ENCODE measurements at places on chromosomes 1 and 21.

- no peak for DNase-seq
Observed at GRCh38 chr1:109799445-109799844, 35.7 kb upstream of the EPS8L3 start.

- no peak for DNase-seq
Observed at GRCh38 chr1:99784809-99785255, 18.4 kb upstream of the FRRS1 start.

DNA sequence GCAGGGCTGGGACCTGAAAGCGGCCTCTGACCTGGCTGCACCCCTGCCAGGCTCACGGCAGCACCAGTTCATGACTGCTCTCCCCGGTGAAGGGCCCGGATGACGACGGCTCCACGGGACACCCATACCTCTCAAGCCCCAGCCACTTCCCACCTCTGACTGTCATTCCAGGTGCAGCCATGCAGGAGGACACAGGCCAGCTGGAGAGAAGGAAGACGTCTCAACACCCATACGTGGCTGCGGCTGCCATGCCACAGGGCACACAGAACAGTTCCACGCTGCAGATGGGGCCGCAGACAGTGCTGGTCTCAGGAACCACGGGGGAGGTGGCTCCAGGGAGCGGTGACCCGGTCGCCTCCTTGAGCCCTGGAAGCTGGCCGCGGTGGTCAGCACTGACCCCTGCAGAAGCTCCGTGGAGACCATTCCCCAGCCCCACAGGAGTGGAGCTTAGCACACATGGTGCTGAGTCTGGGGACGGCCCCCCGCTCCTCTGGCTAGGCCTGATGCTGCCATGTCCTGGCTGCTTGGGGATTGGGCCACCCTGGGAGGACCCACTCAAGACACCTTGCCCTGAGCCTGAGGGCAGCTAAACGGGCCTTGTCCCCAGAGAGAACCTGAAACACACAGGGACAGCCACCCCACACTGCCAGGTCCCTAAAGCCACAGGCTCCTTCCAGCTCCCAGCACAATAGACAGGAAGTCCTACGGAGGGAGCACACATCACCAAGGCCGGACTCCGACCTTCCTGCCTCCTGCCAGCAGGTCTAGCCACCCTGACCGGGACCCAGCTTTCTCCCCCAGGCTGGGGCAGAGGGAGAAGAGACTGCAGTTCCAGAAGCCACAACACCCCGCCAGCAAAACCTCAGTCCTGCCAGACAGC lies 8.6 kb downstream of the WNT9A start:
- DNase-seq, result no peak

DNA sequence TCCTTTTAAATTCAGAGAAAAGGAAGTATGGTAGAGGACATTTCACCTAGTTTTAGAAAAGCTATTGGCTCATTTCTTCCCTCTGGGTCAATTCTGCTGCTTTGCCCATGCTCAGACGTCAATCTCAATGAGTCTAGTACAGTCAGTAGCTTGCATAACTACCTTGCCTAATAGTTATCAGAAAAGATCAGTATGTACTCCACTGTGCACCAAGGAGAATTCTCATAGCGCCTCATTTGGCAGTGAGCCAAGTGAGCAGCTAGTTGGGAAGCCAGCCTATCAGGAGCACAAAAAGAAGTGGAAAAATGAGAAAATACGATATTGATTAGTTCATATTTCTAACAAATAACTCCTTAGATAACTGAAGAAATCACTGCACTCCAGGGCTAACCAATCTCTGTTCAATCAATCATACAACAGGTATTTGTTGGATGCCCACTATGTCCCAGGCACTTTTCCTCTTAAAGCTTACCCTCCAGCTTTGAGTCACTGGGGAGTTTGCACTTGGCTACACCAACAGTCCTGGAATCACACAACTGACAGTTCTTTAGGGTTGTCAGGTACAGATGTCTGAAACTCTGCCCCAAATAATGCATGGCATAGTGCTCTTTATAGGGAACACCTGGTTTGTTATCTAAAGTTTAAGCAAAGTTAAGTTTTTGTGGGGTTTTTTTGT lies 50.2 kb downstream of the PRDX6 start:
- DNase-seq, result no peak

DNA sequence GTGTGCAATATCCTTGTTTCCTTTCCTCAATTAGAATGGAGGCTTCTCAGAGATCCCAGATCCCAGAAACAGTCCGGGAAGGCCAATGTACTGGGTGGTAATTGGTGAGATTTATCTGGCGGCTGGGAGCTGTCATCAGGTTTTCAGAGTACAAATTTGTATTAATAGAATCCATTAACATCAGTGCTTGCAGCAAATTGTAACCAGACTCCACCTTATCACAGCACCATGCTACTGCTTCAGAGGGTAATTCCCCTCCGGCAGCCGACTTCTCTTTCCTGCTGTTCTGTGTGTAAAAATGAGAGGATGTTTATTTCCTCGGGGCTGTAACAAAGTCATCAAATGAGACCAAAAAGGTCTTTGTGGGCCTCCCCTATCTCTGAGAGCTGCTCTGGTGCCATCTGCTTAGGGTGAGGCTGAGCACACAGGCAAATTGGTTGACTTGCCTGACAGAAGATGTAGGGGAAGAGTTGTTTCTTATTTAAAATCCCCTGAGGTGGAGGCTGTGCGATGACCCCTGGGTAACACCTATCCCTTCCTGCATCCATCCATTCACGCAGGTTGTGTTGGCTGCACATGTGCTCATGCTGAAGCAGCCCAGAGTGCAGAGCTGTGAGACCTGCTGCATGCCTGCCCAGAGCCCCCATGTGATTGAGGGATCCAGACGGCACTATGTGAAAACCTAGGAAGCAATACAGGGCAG lies 19.2 kb downstream of the NFASC start:
- no peak for DNase-seq

- DNase-seq, result no peak
Observed at GRCh38 chr1:162538815-162539431, 22.6 kb upstream of the UAP1 start.

- no peak for DNase-seq
Observed at GRCh38 chr1:243408479-243408878, 152.6 kb downstream of the SDCCAG8 start.

DNA sequence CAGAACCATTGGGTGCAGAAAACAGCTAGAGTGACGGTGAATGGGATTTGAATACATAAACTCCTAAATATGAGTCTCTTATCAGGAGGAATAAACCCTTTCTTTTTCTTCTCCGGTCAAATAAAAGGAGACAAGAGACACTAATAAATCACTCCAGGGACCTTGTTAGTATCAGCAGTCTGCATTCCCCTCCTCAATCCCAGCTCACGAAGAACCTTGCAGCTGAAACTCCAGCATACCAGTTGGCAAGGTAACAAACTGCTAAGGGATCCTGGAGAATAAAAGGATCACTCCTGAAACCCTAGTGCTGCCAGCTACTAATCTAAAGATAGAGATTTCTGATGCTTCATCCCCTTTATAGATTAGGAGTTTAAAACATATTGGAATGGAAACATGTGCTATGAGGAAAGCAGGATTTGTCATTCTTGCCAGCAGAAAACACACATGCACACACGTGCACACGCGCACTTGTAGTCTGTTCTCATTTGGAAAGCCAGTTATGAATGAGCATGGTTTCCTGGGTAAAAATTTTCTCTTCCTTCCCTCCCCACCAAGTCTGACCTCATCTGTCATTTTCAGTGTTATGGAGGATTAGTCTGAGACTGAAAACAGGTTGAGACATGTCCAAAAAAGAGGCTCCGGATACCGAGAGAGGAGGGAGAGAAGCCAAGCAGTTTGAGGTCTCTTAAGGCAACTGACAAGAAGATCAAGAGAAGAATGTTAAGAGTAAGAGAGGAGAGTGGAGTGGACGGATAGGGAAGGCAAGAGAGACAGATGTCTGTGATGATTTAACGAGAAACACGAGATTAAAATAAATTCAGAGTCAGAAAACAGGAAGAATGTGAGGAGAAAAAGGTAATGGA lies 10.9 kb downstream of the IER5 start:
- no peak for DNase-seq

DNA sequence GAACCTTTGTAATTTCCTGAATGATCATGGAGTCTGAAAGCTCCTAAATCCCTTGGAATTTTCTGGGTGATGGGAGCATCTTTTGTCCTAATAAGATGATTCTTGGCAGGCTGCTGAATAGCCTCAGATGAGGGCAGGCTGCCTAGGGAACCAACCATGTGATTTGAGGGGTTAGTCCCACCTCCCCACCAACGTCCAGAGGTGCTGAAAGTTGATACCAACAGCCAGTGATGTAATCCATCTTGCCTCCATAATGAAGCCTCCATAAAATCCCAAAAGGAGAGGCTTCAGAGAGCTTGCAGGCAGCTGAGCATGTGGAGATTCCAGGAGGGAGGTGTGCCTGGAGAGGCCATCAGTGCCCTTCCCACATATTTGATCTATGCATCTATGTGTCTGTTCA lies 43.7 kb downstream of the GTF2B start:
- no peak for DNase-seq

- no peak for DNase-seq
Observed at GRCh38 chr1:155962599-155963211, 15.6 kb downstream of the ARHGEF2 start.

DNA sequence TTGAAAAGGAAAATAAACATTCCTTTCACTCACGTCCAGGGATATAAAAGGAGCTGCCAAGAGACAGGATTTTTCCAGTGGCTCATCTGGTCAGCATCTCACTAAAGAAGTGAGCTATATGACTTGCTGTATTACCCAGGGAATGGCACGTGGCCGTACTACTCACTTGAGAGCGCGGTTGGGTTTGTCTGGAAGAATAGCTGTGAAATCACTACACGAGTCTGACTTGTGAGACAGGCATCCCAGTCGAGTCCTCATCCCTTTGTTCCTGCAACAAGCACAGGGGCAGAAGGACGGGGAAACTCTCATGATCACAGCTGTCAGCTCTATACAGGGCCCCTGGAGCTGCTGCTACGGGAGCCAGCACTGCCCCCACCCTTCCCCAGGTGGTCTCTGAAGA lies 17.7 kb downstream of the RGS8 start:
- no peak for DNase-seq

DNA sequence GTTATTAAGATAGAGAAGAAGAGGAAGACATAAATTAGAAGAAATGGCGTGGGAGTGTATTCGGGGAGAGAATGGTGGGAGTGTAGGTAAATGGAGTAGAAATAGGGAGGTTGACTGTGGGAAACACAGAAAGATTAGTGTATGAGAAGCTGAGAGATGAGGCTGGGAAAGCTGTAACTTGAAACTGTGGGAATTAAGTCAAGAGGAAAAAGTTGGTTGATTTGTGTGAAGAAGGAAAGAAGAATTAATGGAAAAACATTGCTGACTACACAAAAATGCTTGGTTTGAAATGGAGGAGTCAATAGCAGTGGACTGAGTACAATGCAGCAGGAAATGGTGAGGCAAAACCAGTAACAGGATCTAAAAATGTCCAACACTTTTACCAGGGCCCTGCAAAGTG lies 448.3 kb downstream of the PTPRC start:
- DNase-seq, result no peak

GRCh38 chr1:232244426-232244825 lies 385.5 kb downstream of the SIPA1L2 start:
- no peak for DNase-seq

- no peak for DNase-seq
Observed at GRCh38 chr1:204417074-204417997, 5.7 kb upstream of the PPP1R15B start.

GRCh38 chr1:209651138-209651587 lies 1.1 kb downstream of the LAMB3 start:
- DNase-seq, result no peak

DNA sequence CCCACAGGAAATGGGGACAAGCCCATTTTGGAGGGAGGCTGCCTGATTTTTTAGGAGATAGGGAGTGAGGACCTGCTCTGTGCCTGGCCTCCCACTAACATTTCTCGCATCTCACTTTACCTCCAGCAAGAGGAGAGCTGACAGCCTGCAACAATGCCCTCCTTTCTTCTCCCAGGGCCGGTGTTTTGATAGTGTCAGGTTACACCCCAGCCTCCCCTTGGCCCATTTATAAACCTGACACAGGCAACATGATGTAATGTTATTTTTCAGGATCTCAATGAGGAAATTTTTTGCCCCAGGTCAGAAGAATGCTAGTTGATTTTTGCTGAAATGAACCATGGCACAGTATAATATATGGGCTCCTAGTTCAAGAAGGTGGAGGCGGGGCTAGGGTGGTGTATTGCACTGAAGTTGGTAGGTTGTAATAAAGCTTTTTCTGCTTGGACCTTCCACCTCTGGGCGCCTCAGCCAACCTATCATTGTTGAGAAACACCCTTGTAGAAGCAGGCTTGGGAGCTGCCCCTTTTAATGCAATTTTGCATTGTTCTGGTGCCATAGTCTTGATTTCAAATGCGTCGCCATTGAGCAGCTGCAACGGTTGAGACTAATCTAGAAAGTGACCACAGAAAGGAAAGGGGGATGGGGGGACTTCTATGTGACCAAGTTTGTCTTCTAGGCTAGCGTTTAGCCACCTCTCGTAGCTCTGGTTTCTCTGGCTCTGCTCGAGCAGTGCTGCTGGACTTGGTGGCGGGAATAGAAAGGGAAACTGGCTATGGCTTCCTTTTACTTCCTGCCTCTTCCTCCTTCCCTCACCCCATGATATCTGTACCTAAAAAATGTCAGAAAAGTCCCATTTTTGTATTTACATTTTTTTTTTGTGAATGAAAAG lies 53.0 kb downstream of the PBX1 start:
- no peak for DNase-seq

DNA sequence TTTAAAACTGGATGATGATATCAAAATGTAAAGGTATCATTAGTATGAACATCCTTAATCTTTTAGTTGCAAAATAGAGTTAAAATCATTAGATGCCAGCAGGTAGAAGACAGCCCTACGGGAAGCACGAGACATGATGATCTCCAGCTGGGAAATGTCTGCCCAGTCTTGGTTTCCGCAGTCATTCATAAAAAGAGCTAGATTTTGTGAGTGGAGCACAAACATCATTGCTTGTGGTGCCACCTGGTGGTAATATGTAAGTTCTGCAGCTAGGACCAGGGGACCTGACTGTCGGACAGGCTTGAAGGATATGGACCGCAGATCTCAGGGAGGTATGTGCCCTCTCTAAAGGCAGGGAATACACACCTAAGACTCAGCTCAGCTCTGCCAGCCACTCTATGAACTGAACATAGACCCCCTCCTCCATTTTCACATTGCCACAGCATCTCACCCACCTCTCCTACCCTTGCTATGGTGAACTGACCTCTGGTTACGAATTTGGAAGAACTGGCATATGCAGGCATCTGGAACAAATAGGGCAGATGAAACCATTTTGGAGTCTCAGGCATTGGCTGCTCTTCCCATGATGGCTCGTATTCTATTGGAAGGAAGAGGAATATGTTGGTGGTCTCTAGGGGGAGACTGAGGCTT lies 9.2 kb downstream of the FCMR start:
- DNase-seq, result no peak
